ENCODE measurements at places on chromosomes 7 and 10.

DNA sequence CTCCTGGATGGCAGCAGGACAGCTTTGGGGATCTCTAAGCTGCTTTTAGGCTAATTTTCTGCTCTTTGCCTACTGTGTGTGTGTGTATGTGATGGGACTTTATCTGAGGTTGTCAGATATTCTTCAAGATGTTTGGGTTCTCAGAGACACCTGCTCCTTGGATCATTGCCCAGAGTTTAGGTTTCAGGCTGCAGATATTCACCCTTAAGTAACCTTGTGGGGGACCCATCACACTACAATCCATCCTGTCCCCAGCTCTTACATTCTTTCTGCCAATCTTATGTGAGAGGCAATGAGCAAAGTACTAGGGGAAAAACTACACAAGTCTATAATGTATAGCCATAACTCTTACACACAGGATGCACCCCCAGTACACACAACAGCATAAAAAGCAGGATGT lies 263.0 kb upstream of the ZWINT start:
- no peak for DNase-seq

DNA sequence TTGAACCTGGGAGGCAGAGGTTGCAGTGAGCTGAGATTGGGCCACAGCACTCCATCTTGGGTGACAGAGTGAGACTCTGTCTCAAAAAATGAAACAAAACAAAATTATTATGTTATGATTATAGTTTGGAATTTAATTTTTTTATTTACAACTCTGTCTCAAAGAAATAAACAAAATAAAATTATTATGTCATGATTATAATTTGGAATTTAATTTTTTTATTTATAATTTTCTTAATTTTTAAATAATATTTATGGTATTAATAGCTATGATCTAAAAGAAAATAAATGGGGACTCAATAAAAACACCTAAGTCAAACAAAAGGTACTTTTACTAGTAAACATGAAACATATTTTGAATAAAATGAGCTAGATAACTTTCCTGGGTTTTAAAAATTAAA lies 994.8 kb upstream of the GHITM start:
- DNase-seq: no peak

DNA sequence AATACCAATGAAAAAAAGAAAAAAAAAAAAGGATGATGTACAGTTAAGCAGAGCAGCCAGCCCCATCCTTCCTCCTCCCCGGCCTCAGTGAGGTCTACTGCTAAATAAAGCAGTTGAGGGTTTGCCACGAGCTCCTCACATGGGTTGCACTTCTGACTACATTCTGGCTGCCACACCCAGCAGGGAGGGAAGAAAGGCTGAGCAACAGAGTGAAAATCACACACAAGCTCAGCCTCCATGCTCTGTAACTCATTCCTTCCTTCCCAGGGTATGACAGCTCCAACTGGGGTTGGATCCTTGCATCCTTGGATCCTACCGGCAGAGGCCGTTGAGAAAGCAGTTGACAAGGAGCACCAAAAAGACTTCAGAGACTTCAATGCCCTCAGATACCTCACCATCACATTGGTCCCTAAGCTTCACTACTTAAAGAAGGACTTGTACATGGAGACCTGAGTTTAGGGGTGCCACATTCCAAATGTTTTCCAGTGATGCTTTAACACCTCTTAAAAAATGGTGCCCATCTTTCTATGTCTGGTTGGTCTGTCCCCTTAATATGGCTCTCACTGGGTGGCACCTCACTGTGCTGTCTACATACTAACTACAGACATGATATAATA lies 52.9 kb upstream of the PIK3CG start:
- DNase-seq: no peak

DNA sequence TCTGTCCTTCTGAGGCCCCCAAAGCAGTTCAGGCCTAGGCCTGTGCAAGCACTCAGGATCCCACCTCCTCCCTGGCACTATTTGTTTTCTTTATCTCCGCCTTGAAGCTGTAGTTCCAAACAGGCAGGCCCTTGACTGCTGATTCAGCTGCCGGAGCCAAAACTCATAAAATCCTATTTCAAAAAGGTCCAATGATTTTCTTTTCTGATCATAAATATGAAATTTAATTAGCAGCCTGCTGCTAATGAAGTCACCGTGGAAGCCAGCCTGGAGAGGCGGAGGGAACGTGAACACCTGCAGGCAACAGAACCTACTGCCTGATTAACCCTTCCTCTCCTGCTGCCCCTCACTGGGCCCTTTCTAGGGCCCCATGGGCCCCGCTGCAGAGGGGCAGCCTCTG lies 60.1 kb downstream of the CARD11 start:
- no peak for DNase-seq

DNA sequence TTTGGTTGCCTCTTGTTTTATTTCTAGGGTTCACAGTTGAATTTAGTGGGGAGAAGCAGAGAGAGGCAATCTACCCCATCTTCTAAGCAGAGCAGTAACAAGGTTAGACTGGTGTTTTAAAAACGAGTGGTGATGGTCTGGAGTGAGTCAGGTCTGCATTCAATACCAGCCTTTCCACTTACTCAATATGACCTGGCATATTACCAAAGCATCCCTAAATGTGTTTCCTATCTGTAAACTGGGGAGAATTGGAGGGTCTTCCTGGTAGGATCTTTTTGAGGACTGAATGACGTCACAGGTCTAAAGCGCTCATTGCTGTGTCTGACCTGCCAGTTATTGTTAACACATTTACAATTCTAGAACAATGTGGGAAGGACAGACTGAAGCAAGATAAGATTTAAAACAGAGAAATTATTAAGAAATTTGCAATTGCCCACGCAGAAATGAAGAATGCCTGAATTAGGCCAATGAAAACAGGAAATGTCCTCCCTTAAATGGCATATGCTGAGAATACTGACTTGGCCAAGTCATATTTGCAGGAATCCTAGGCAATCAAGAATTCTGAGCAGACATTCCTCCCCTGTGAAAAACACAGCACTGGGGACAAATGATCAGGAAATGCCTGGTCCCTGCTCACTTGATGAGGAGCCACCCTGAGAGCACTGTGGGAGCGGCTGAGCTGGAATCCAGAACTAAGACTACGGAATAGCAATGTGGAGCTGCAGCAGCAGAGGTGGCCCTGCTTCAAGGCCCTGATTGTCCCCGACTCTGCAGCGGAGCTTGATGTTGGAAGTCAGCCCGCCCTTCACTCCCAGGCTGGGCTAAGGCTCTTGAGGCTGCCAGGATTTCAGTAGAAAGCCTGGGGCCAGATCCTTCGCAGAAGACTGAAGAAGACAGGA lies 184.5 kb upstream of the CXCL12 start:
- DNase-seq: no peak

- DNase-seq: no peak
These were observed 36.1 kb upstream of the ZNF736 start for GRCh38 chr7:64277630-64278029.

DNA sequence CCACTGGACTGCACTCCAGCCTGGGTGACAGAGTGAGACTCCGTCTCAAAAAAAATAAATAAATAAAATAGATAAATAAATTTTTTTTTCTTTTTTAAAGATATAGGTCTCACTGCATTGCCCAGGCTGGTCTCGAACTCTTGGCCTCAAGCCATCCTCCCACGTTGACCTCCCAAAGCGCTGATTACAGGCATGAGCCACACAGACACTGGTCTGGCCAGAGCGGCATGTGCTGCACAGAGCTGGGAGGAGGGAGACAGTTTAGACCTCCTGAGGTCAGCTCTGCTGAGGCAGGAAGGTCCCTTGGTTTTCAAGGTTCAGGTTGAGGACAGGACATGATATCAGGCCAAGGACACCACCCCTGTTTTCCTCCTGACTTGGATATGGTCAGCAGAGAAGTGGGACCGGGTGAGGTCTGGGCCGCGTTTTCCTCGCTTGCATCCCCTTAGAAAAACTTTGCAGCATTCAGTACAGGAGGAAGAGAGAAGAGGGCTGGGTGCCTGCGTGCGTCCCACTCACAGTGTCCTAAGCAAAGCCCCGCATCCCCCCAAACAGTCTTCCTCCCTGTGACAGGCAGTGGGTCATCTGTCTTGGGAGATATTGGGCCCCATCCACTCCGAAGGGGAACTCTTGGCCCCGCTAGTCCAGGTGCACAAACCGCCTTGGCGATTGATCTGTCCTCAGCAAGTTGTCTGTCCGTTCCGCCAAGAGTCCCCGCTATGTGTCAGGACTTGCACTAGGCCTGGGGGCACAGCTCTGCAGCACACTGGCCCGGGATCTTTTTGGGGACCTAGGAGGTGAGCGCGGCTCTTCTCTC lies 56.1 kb downstream of the ZNF727 start:
- DNase-seq: no peak

DNA sequence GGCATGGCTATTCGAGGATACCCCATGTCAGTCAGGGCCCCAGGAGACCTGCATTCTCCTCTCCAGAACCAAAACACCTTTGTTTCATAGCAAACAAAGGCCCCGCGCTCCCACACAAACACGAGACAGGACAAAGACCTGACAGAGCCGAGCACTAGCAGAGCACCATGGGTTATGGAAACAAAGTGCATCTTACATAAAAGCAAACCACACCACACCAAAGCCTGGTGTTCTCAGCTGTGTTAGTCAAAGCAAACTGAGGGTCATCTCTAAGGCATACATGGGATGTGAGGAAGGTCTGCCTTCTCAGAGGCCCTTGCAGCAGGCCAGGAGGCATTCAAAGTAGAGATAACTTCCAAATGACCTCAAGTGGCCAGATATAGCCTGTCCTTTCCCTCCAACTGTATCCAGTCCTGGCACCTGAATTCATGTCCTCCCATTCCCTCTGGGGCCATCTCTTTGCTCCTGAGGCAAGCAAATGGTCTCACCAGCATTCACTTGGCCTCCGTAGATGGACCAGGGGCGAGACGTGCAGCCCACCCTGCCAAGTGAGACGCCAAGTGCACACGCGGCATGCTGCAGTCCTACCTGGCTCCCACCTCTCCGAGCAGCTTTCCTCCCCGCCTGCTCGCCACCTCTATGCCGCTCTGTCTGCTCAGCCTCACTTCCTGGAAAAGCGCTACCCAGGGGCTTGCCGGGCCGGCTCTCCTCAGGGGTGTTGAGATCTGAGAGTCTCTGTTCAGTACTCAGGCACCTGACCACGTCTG lies 45.3 kb upstream of the PDLIM1 start:
- DNase-seq: no peak

DNA sequence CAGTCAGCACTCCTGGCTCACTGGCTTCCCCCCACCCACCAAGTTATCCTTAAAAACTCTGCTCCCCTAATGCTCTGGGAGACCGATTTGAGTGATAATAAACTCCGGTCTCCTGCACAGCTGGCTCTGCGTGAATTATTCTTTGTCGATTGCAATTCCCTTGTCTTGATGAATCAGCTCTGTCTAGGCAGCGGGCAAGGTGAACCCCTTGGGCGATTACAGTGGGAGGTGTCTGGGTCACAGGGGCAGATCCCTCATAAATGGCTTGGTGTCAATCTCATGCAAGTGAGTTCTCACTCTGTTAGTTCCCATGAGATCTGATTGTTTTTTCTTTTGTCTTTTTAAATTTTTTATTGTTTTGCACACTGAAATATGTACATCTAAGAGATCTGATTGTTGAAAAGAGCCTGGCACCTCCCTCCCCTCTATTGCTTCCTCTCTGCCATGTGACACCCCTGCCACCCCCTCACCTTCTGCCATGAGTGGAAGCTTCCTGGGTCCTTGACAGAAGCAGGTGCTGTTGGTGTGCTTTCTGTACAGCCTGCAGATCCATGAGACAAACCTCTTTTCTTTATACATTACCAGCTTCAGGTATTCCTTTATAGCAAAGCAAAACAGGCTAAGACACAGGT lies 20.5 kb downstream of the OTUD1 start:
- DNase-seq: no peak

GRCh38 chr7:32143301-32143700 lies 73.1 kb upstream of the PDE1C start:
- no peak for DNase-seq

- peak; percentile 68 for DNase-seq
These were observed 84.2 kb downstream of the STRA8 start for GRCh38 chr7:135317676-135318325.

- DNase-seq: no peak
These were observed 203.1 kb downstream of the TFEC start for GRCh38 chr7:115827305-115828045.

GRCh38 chr7:8146106-8146787 lies 115.7 kb downstream of the ICA1 start:
- no peak for DNase-seq

- DNase-seq: no peak
These were observed 65.5 kb downstream of the C10orf143 start for GRCh38 chr10:130045091-130045652.

DNA sequence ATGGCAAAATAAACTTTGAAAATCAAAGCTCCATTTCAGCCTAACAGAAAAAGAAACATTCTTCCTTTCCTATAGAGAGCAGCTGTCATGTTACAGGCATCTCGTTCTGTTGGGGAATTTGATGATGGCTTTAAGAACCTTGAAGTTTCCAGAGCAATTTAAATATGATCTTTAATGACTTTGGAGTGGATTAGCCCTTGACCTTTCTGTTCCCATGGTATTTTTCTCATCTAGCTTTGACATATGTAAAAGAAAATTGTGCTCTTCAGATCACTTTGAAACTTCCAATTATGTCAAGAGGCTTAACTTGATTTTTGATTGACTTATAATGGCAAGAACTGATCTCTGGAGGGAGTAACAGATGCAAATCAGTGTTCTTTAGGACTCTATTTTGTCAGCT lies 157.6 kb upstream of the SEMA3E start:
- no peak for DNase-seq

DNA sequence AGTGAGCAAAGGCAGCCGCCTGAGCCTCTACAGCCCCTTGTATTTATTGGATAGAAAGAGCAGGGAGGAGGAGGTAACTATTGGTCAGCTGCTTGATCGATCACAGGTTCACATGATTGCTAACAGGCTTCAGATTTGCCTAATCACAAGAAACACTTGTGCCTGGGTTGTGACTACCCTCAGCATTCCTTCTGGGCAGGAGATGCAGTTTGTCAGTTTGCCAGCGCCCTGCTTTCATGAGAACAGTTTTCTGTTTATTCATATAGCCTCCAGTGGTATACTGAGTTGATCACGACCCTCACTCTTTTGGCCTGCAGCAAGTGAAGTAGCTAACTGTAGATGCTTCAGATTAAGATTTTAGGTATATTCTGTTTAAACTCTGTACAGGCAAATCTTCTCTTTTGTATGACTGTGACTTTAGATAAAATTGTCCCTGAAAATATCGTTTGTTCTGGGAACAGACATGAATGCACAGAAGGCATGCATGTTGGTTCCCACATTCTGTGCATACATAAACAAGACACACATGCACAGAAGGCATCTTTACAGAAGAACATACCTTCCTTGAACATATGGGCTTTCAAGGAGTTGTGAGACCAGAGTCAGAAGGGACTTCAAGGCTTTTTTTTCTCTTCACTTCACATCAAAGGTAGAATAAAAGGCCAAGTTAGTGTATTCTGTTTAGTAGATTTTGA lies 422.4 kb upstream of the STEAP1 start:
- DNase-seq: no peak

DNA sequence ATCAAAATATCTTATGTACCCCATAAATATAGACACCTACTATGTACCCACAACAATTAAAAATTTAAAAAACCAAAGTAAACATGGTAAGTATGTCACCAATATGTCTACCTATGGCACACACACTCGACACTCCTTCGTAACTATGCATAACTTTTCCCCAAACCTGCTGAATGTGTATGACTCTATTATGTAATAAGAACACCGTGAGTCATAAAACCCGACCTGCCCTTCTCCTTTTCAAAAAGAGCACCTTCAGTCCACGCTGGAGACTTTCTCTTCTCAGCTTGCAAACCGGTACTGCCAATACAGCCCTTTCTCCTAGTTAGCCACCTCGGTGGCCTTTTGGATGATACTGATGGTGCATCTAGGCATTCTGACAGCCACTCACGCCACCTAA lies 186.3 kb downstream of the PRPF18 start:
- DNase-seq: no peak

- no peak for DNase-seq
These were observed 705.6 kb downstream of the PARD3 start for GRCh38 chr10:34109495-34109894.
